ENCODE measurements at places on chromosomes 2 and 18. TPM values are rescaled to one million over a fixed set of nuclear protein-coding genes. Genes with fewer than 3 reads are reported as not detected.

DNA sequence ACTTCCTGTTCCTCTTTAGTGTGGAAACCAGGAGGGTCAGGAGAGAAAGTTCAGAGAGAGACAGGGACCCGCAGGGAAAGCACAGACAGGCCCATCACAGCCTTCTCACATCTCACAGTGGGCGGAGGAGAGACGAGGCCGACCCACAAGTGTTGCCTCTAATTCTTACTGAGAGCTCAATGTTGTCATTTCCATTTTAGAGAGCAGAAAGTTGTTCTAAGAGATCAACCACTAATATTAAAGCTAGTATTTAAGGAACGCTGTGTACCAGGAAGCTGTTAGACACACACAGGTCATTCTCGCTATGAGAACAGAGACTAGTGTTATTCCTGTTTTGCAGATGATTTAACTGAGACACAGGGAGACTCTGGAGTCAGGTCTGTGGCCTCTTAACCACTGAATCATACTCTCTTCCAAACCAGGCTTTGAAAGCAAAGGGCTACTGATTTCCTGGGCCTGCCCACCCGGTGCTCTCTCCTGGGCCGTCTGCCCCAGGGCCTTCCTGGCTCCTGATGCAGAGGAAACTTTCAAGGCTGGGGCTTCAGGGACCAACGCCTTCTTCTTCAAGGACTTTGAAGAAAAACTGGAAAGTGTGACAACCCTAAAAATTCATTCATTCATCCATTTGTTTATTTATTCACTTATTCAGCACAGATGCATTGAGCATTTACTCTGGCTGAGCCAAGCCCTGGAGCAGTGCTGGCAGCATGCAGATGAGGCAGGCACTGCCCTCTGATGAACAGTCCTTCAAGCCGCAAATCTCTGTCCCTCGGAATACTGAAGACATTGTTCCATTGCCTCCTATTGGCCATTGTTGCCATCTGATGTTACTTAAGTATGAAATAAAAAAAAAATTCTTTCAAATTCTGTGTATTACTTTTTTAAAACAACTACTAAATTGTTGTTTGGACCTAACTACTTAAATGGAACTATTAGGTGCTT, 37.2 kb upstream of the BIN1 start:
- H3K27ac ChIP-seq = no peak overlapping the region
- peaks cover 12% of the 10 kb centered on the region for H3K27me3 ChIP-seq
- H3K4me3 ChIP-seq = no peak overlapping the region
- no peak for DNase-seq

DNA sequence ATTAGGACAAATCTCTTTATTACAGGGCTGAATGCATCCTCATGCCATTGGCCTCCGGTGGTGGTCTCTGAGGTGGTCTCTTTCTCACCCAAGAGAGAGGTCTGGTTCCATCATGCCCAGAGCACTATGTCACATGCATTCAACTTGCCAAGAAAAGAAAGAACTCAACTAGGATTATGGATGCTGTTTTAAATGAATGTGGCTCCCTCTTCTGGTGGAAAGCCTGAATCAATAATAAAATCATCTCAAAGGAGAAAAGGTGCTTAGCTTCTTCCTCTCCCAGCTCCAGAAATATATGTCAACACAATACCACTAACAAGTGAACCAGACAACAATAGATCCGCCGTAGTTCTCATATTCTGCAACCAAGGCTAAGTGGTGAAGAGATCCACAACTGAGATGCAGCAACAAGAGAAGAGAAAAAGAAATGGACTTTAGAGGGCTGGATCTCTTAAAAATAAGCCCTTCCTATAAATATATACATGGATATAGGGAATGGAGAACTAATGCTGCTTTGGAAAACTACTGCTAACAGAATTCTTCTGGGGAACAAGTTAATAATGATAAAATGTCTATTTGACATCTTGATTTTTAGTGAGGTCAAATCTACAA, 396.8 kb downstream of the NCKAP5 start:
- no peak for DNase-seq
- H3K27ac ChIP-seq = no peak overlapping the region
- no peaks in the 10 kb centered on the region for H3K4me1 ChIP-seq
- no peaks in the 10 kb centered on the region for H3K27me3 ChIP-seq
- H3K4me3 ChIP-seq = no peak overlapping the region

- DNase-seq = no peak
- no peaks in the 10 kb centered on the region for H3K36me3 ChIP-seq
- H3K27me3 ChIP-seq = peaks cover 14% of the 10 kb centered on the region
- H3K4me1 ChIP-seq = peaks cover 36% of the 10 kb centered on the region
- no peak overlapping the region for H3K27ac ChIP-seq
- H3K4me3 ChIP-seq = no peak overlapping the region
Observed at GRCh38 chr2:65393743-65394422, 38.5 kb downstream of the SPRED2 start.

DNA sequence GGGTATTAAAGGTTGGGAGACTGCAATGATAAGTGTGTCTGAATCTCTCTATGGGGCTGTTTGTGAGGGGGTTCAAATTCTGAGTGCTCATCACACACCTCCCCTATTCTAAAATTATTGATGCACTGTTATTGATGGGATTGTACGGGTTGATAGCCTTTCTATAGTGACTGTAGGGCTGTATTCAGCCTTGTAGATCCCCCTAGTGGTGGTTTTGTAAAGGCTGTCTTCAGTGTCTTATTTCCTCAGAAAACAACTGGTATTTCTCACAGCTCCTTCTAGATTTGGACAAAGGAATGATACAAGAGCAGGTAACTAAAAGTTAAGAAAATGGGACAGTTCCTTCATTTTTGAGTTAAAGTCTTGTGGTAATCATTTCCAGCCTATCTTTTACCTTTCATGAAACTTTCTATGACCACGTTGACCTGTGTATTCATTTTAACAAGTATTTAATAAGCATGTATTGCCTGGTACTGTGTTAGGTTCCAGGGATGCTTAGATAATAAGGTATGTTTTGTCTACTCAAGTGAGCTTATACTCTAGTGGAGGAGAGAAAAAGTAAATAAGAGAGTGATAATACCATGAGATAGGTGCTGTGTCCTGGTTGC, 21.2 kb downstream of the SMAD4 start:
- no peaks in the 10 kb centered on the region for H3K36me3 ChIP-seq
- no peak overlapping the region for H3K4me3 ChIP-seq
- peak; percentile 62 for DNase-seq

DNA sequence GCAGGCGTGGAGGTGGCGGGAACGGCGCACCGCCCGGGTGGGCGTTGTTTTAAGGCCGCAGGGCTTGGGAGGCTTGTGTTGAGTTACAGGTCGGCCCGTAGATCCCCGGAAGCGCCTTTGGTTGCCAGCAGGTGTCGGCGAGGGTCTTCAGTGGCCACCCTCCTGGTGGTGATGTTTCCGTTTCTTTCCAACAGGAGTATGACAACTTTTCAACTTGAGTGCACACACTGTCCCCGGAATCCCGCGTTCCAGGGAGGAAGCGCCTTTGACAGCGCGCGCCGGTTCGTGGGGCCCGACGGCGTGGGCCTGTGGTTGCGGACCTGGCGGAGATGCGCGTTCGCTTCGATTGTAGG, 1.0 kb upstream of the HDAC4 start:
- no peak for DNase-seq
- H3K4me1 ChIP-seq = peaks cover 26% of the 10 kb centered on the region
- peak overlapping the region; percentile 94 for H3K4me3 ChIP-seq
- H3K36me3 ChIP-seq = no peaks in the 10 kb centered on the region
- no peaks in the 10 kb centered on the region for H3K27me3 ChIP-seq

DNA sequence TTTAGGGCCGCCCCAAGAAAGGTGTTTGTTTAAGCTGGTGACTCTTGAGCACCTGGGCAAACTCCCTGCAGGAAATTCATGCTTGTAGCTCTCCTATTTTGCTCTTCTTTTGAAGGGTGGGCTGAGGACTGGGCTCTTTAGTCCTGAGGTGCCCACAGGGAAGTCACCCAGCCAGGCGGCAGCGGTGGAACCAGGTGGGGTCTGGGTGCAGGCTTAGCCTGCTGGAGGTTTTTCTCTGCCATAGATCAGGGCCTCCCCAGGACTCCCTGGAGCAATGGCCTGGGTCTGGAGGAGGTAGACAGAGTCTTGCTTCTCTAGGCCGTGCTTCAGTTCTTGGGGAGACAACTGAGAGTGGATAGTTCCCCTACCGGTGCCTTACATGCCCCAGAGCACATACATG, 99.9 kb downstream of the CLIP4 start:
- no peak for DNase-seq
- no peaks in the 10 kb centered on the region for H3K36me3 ChIP-seq
- no peak overlapping the region for H3K27ac ChIP-seq
- H3K4me3 ChIP-seq = no peak overlapping the region
- no peaks in the 10 kb centered on the region for H3K4me1 ChIP-seq

The NCKAP5 gene
- not detected for total RNA-seq

DNA sequence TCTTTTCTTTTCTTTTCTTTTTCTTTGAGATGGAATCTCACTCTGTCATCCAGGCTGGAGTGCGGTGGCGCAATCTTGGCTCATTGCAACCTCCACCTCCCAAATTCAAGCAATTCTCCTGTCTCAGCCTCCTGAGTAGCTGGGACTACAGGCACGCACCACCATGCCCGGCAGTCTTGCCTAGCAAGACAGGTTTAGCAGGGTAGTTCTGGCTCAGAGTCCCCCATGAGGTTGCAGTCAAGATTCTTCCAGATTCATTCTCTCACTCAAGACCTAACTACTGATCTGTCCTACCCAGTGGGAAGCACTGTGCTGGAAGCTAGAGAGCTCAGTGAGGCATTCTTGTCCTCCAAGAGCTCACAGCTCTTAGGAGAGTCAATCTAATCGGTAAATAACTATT, 17.6 kb upstream of the ZAP70 start:
- H3K27me3 ChIP-seq = no peaks in the 10 kb centered on the region
- H3K27ac ChIP-seq = no peak overlapping the region
- H3K4me3 ChIP-seq = no peak overlapping the region
- peaks cover 6% of the 10 kb centered on the region for H3K4me1 ChIP-seq

All from natural killer cell treated with Interleukin-12 subunit alpha and Interleukin-12 subunit beta and Interleukin-15 and Interleukin-18, amount 100 ng/mL, for 72 hours (primary cell).